HCT116 (cell line): ENCODE measurements at places on chromosomes 6 and 20. TPM values are rescaled to one million over a fixed set of nuclear protein-coding genes. Genes with fewer than 3 reads are reported as not detected.

DNA sequence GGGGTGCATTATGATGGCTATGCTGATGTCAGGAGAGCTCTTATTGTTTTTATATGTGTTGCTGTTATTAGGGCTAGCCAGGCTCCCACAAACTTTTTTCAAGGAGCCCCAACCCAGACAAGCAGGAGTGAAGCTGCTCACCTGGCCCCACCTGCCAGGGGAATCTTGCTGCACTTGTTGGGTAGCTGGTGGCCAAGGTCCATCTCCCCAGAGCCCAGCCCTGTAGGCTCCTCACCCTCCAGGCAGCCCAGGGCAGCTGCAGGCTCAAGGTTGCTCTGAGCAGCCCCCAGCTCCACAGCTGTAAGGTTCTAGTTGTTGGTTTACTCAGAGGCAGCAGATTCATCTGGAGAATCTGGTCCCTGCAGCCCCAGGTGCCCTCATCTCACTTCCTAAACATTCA, 46.8 kb upstream of the SIRPA start:
- no peak for DNase-seq

GRCh38 chr6:165725201-165725600, 62.2 kb upstream of the PDE10A start:
- no peak for DNase-seq

DNA sequence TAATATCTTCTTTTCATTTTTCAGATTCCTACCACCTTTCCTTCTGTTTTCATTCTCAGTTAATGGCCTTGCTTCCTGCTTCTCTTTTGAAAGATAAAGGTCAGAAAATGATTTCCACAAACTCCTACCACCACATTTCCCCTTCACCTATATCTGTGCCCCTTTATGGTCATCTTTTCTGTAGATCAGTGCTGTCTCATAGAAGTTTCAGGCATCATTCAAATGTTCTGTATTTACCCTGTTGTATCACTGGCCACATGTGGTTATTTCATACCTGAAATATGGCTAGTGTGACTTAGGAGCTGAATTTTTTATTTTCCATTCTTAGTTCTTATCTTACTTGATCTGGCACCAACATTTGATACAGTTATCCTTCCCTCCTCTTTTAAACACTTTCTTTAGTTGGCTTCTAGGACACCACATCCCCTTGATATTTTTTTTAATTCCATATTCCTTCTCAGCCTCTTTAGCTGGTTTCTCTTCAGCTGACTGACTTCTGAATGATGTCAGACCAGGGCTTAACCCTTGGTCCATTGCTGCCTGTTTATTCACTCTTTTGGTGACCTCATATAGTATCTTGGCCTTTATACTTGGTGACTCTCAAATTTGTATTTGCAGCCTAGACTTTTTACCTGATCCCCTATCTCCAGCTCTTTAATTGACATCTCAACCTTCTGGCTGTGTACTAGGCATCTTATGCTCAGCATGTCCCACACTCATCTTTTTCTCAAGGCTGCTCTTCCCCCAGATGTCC, 81.0 kb downstream of the ATRN start:
- no peak for DNase-seq

GRCh38 chr6:166996406-166996805, 2.8 kb upstream of the CEP43 start:
- DNase-seq: no peak

DNA sequence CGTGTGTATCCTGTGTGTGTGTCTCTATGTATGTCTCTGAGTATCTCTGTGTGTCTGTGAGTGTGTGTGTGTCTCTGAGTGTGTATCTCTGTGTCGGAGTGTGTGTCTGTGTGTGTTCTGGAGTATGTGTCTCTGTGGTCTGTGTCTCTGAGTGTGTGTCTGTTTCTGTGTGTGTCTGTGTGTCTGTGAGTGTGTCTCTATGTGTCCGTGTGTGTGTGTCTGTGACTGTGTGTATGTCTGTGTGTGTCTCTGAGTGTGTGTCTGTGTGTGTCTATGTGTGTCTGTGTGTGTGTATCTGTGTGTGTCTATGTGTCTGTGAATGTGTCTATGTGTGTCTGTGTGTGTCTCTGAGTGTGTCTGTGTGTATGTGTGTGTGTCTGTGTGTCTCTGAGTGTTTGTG, 73.4 kb downstream of the SRC start:
- DNase-seq: no peak

LY6G6D gene
- not detected for total RNA-seq

ERGIC3 gene
- total RNA-seq: 229 TPM

GRCh38 chr6:168344338-168344737, 24.8 kb upstream of the DACT2 start:
- DNase-seq: no peak

DNA sequence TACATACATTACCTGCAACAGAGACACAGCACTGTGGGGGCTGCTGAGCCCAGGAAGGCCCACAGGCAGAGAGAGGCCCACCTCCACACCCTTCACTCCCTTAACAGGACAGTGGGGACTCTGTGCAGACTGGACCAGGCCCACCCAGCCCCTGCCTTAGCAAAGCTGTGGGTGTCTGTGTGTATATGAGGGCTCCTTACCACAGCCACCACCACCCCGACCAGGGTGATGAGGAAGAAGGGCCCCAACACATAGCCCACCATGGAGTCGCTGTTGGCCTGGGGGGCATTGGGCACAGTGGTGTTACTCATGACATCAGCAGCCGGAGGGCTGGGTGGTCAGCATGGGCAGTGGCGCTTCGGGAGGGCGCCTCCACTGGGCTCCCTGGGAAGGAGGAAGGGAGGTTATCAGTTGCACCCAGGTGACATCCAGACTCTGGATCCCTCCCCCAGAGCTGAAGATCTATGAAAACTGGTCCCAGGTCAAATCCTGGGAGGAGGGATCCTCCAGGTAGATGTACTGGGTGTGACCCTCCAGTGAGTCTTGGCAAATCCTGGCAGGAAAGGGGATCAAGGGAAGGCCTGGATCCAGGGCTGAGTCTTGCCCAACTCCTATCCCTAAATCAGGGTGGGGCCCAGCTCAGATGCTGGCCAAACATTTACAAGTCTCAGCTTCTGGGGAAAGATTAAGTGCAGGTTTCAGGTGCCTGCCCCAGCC, 1.2 kb downstream of the SMIM29 start:
- no peak for DNase-seq

GRCh38 chr6:154341871-154342270, 14.7 kb downstream of the IPCEF1 start:
- no peak for DNase-seq

CRISP2 gene
- total RNA-seq: not detected

LY6G6C gene
- total RNA-seq: 0.54 TPM

DNA sequence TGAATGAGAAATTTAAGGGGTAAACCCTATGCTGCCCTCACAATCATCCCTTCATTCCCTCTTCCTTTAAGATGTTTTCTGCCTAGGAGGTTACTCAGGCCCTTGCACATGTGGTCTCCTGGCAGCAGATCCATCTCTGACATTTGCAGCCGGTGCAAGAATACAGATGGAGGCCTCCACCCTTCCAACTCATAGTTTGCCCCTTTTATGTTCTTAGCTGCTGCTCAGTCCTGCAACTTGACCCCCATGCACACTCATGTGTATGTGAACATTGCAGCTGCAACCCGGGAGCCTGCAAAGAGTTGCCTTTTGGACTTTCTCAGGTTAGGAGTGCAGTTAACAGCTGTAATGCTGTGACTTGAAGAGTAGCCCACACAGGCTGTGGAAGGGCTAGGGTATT, 131.9 kb upstream of the SGK1 start:
- no peak for DNase-seq

DNA sequence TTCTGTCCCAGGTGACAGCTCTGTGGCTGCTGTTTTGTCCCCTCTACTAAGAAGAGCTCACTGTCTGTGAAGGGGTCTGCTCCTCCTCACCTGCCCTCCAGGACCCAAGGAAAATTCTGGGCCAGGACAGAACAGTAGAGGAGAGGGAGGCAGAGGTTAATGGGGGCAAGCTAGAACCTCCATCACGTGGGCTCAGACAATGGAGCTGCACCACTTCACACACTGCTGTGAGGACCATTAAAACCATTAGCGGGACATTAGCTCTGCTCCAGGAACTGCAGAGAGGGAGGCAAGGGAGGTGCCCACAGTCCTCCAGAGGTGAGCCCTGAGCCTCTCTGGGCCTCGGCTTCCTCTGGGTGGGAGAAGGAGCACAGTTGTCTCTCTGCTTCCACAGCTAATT, 78.4 kb downstream of the NOL4L start:
- DNase-seq: no peak

ADAM33 gene
- total RNA-seq: not detected

MOCS1 gene
- 9.3 TPM for total RNA-seq

DNA sequence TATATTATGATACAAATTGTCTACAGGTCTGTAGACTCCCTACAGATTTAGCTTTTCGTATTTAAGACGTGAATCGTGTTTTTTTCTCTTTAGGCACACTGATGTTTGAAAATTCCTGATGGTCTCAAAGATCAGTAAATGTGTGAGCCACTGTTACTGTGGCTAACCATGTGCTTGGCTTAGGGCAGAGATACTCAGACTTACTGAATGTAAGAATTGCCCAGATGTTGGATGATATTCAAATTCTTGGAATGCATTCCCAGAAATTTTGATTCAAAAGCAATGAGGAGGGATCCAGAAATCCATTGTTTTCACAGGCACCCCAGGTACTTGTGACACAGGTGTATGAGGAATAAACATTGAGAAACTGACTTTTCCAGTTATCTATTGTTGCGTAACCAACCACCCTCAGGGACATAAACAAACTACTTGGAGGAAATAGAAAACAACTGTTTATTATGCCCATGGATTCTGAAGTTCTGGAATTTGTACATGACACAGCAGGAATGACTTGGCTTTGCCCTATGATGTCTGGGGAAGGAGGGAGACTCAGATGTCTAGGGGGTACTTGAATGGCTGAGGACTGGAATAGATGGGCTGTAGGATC, 339.6 kb upstream of the CITED2 start:
- no peak for DNase-seq
